ENCODE measurements at places on chromosomes 1 and 21.

GRCh38 chr1:241485145-241485544 lies 34.4 kb downstream of the FH start:
- DNase-seq: no peak

DNA sequence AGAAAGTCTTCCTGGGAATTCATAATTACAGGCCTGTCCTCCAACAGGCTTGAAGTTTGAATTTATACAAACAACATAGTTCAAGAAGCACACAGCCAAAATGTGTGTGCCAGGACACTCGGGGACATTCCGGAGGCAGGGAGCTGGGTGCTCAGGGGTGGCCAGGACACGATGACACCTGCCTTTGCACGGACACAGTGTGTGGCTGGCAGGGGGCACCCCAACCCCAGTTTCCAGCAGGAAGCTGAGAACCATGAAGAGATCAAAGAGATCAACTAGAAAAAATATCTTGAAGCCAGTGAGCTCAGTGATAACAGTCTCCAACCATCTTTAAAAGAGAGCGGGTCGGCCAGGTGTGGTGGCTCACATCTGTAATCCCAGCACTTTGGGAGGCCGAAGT lies 32.5 kb upstream of the TRAPPC10 start:
- no peak for DNase-seq

DNA sequence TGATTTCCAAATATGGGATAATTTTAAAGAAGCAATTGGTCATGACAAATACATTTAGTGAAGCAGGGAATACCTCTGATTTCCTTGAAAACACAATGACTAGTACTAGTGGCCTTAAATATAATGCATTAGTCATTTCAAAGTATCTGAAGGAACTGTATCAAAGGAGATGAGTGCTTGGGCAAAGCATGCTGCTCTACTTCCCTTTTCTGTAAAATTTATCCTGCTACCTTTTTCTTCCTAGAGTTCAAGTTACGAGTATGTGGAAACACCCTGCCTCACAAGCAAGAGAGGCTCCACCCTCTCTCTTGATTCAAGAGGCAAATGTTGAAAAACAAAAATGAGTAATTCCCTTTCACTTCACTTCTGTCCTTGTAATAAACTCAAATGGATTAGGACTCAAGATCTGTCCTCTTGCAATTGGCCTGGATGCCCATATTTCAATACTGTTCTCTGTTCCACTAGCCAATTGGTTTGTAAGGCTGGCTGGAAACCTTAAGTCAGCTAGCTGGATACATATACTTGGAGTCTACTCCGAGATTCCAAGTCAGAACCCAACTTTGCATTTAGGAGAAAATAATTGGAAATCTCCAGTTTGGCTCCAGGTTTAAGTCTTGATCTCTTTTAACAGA lies 92.5 kb downstream of the CDC42BPA start:
- DNase-seq: no peak

- DNase-seq: no peak
Measured at GRCh38 chr1:3213730-3214129, 144.7 kb downstream of the PRDM16 start.

- DNase-seq: no peak
Measured at GRCh38 chr1:59556398-59556797, 258.4 kb upstream of the HOOK1 start.

- DNase-seq: no peak
Measured at GRCh38 chr1:153866045-153866850, 56.5 kb downstream of the GATAD2B start.

- no peak for DNase-seq
Measured at GRCh38 chr1:14113271-14113670, 413.3 kb downstream of the PRDM2 start.

DNA sequence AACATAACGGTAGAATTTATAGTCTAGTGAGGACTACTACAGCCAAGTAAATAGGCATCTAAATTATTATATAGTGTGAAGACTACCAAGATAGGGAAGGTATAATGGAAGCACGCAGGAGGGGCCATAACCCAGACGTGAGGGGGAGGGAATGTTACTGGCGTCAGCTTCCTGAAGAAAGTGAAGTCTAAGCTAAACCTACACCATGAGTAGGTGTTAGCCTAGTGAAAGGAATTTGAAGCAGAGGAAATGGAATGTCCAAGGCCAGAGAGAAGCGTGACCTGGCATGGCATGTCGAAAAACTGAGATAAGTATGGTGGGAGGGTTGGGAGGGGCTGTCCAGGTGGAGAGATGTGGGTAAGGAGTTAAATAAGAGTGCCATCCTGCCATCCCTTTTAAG lies 140.5 kb downstream of the SLC44A5 start:
- DNase-seq: no peak
